GM13977 (cell line): ENCODE measurements at places on chromosomes 1 and 21.

DNA sequence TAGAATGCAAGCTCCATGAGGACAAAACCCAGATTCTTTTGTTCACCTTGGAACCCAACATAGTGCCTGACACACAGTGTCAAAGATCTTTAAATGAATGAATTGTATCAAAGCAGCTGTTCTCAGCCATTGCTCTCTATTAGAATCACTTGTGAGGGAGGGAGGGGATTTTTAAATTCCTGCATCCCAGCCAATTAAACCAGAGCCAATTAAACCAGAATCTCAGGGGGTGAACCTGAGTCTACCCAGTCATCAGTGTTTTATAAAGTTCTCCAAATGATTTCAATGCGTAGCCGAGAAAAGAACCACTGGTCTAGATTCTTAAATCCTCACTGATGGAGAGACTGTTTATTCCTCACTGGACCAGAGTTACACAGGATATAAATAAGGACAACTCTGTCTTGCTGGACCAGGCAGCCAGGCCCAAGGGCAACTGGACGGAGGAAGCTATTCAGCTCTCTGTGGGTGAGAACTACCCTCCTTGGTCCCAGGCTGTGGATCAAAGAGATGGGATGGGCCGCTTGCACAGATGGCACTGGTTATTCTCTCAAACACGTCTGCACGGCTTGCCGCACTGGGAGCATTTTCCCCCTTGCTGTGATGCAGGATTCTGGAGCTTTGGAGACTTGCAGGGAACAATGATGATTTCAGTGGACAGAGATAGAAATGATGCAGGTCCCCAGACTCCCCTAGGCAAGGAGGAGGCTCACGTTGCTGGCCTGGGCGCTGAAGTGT lies 20.0 kb upstream of the CDCA8 start:
- no peak for DNase-seq

- DNase-seq = peak; percentile 63
These were observed 51.0 kb downstream of the KIAA0319L start for GRCh38 chr1:35505911-35506798.

- no peak for DNase-seq
These were observed 615 bp downstream of the CLIC4 start for GRCh38 chr1:24745711-24746413.

DNA sequence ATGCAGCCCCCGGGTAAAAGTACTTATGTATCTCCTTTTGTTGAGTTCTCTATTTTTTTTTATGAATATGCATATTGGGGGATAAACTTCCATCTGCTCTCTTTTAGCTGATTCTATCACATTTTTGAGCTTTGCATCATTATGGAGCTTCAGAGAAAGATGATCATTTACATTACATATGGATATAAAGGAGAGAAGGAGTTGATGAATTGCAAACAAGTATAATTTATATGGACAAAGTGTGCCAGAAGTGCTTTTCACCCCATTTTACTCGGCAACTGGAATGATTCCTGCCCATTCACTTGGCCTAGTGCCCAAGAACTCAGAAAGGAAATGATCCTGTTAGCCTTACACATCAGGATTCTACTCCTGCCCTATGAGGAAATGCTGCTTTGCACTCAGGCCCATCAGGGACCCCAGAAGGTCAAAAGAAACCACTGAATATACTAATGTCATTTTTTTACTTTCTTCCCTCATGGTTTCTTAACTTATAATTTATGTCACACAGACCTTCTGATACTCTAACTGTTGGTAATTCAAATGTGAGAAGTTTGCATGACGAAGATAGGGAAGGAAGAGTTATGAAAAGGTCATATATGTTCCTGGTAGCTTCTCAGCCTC lies 65.6 kb downstream of the SAMSN1 start:
- no peak for DNase-seq

- no peak for DNase-seq
These were observed 1.9 kb downstream of the GIPC2 start for GRCh38 chr1:78047631-78048030.

DNA sequence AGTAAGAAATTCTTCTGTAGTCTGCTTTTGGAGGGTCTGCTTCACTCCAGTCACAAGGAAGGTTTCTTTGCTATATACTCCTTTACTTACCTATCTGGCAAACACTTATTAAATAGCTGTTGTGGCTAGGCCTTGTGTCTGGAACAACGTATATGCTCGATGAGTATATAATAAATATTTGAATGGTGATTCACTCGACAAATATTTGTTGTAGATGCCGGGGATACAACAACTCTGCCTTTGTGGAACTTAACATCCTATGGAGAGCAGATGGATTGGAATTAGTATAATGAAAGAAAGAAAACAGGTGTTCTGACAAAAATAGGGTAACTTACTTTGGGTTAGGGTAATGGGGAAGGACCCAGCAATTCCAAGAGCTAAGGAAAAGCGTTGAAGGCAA lies 31.1 kb downstream of the KPNA6 start:
- no peak for DNase-seq
